ENCODE measurements at places on chromosomes 2 and 18.

DNA sequence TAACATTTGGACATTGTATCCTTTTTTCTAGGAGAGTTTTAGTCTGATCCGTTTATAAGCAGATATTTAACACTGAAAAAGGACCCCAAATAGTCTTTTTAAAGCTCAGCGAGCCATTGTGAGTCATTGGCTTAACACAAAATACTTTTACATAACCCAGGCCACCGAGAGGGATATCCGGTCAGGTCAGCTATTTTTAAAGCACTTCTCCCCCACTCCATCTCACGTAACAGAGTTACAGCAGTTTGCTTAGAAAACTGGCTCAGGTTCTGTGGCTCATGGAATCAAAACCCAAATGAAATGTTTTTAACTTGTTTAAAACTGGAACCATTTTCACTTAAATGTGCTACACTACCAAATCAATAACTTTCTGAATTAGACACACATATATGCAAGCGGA is 23.9 kb downstream of the COL4A3 start:
- peak; percentile 20 for DNase-seq

DNA sequence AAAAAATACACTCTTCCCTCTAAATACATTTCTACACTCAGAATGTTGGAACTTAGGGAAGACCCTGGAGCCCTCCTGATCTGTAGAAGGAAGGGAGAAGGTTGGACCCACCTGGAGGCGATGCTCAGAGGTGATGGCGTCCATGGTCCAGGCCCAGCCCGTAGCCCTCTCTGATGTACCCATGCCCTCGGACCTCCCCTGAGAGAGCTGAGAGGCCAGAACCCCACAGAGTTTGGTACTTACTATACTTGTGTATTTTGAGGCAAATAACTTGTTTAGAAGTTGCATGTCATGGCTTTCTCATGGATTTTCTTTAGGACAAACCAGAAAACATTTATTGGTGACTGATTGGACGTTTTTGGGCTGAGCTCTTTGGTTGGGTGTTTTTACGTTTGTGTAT is 10.5 kb downstream of the CTDP1 start:
- DNase-seq = no peak

DNA sequence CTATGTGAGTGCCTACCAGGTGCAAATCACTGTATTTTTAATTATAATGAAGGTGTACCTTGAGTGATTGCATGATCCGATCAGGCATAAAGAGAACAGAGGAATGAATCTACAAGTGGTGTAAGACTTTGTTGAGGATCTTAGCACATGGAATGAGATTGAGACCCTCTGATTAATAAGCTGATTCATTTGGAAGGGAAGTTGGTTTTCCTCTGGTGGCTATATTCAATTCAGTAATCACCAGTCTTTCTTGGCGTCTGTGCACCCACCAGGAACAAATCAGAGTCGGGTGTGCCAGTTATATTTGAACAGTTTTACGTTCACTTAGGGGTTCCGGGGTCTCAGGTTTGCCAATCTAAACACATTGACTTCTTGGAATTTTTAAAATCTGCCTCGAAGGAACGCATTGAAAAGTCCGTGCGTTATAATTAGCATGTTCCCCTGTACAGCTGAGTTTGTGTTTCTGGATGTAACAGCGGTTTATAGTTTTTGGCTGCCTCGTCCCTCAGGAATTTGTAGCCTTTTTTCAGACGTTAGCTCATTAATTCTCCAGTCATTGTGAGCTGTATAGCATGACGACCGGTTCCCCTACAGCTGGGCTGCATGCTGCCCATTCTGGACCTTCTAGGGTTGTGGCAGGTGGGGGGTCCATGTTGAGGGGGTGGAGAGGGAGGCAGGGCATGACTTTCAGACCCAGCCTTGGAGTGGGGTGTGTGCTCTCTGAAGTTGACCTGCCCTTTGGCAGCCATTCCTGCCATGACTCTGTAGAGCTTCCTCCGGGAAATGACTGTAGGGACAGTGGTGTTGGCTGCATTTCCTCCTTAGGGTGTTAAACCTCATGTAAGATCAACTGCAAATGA is 20.3 kb downstream of the MYO1B start:
- DNase-seq = peak; percentile 78

- DNase-seq = peak; percentile 74
Measured at GRCh38 chr2:16773080-16773713, 107.6 kb upstream of the CYRIA start.

DNA sequence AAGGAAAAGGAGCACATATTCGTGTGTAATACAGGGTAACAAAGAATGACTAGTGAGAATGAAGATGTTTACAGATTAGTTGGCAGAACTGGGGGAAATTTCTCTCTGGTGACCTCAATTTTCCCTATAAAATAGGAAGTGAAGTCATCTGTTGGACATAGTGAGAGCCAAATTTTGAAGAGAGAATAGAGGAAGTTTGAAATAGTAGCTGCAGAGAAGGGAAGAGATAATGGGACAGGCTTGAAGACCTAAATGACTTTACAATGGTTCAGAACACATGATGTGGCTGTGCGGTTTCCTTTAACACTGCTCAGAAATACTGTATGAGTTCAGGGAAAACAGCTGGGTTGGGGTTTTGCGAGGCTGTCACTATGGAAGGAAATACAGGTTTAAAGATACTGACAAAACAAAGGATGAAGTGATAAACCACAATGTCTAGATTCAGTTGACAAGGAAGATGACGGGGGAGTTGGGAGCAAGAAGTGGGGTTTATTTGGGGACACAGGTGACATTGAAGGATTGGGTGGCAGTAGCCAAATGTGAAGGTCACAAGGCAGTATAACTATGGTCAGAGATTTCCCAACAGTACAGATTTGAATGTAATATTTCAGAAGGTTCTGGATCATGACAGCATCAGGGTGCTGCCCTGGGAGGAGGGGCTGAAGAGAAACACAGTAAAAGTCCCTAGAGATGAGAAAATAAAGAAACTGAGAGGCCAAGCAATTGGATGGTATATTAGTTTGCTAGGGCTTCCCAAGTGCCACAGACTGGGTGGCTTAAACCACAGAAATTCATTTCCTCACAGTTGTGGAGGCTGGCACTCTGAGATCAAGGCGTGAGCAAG is 82.6 kb upstream of the TANK start:
- peak; percentile 28 for DNase-seq

GRCh38 chr2:110219496-110220189 is 7.3 kb upstream of the MTLN start:
- DNase-seq = no peak

DNA sequence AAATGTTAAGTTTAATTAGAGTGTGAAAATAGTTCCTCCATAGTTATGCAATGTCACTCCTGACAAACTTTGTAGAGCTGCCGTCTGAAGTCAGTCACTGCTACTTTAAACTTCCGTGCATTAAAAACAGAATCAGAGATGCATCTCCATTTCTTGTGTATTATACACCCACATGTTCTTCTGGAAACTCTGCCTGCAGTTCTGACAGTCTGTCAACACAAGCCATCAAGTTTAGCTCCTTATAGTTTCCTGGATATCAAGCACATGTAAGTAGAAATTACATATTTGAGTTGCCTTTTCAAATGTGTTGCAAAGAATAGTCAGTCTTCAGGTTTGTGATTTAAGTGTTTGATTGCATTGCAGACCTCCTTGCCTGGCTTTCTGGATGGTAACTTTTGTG is 184.3 kb downstream of the CTNNA2 start:
- DNase-seq = no peak

DNA sequence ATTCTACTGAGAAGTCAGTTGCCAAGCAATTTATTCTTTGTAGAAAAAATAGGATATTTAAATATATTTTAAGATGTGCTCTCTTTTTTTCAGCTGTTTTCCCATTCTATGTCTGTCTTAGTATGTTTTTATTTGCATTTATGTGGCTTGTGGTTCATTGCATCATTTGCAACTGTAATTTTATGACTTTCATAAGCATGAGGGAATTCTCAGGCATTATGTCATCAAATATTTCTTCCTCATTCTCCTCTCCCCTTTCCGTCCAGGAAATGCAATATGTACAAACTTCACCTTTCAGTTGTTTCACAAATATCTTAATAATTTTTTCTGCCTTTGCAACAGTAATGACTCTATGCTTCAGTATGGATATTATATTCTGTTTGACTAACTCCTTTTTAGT is 560.2 kb upstream of the LRATD1 start:
- no peak for DNase-seq

GRCh38 chr18:77716282-77716681 is 466.6 kb downstream of the GALR1 start:
- no peak for DNase-seq

DNA sequence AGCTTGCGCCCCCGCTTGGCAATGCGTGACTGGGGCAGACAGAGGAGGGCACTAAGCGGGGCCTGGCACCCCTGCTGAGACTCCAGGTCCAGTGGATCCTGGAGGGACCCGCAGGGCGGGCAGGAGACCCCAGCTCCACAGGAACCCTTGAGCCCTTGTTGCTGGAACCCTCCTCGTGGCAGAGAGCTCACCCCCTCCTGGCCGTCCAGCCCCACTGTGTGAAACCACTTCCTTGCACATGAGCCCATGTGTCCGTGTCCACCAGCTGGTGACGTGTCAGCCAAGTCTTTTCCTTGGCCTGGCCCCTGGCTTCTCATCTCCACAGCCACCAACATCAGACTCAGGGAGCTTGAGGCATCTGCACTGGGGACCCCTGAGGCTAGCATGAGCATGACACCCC is 38.0 kb downstream of the BIN1 start:
- no peak for DNase-seq

GRCh38 chr18:77267969-77268368 is 18.3 kb downstream of the GALR1 start:
- DNase-seq = no peak

GRCh38 chr2:9330612-9331270 is 92.6 kb downstream of the ITGB1BP1 start:
- DNase-seq = no peak

DNA sequence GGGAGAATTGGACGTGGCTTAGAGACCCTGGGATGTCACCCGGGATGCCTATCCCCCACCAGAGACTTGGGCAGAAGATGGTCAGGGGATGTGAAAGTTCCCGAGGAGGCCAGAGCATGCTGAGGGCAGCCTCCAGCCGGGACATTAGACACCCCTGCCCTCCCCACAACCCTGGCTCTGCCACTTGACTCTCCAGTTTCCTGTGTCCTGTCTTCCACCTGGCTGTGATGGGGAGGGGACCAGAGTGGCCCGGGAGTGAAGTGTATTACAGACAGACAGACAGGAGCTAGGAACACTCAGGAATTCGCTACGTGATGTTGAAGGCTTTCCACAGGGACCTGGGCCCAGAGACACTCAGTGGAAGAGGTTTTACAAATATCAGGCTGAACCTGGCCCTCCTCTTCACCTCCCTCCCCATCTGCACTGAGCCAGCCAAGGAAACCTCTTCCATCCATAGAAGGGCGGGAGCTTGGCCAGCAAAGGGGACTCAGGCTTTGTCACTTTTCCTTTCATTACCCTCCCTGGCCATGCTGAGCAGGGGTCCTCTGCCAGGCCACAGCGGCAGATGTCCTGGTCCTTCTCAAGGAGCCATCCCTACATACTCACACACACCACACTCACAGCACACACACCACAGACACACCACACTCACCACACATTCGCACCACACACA is 60.7 kb downstream of the SDC1 start:
- no peak for DNase-seq

DNA sequence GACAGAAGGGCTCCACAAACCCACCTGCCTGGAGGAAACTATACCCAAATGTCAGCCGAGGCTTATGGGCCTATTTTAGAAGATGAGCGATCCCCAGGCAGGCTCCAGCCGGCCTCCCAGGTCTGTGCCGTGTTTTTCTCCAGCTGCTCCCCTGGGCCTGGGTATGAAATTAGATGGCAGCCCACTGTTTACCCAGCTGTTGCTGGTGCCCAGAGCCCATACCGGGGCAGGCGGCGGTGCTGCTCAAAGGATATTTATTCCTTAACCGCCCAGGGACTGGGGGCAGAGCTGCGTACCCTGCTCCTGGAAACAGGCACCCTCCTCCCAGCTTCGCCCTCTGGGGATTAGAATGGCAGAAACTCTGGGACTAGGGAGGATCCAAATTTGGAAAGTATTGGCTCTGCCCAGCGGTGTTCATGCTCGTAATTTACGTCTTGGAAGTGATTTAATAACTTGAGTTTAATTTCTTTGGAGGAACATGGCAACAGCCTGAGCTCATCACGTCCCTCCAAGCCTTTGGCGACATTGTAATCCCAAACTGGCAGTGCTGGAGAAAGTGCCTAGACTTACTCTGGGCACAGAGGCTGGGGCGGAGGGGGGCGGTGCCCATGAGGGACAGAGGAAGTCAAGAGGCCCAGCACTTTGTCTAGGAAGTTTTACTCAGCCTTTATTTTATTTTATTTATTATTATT is 199.2 kb downstream of the KLHL29 start:
- DNase-seq = peak; percentile 91

GRCh38 chr2:42054714-42055430 is 7.1 kb downstream of the PKDCC start:
- no peak for DNase-seq

DNA sequence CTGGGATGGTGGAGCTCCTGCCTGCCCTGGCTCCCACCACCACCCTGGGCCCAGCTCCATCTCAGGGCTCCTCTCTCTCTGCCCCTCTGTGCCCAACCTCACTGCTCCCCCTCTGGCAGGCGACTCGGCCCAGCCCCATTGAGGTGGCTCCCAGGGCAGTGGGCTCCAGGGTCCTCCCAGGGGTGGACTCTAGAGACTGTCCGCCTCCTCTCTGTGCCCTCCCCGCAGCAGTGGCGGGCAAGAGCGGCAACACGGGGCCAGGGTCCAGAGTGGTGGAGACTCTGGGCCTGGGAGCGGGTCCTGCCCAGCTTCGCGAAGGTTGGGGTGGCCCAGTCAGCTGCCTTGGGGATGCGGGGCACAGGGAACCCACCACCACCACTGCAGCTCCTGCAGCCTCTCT is 27.4 kb downstream of the DDX1 start:
- no peak for DNase-seq

DNA sequence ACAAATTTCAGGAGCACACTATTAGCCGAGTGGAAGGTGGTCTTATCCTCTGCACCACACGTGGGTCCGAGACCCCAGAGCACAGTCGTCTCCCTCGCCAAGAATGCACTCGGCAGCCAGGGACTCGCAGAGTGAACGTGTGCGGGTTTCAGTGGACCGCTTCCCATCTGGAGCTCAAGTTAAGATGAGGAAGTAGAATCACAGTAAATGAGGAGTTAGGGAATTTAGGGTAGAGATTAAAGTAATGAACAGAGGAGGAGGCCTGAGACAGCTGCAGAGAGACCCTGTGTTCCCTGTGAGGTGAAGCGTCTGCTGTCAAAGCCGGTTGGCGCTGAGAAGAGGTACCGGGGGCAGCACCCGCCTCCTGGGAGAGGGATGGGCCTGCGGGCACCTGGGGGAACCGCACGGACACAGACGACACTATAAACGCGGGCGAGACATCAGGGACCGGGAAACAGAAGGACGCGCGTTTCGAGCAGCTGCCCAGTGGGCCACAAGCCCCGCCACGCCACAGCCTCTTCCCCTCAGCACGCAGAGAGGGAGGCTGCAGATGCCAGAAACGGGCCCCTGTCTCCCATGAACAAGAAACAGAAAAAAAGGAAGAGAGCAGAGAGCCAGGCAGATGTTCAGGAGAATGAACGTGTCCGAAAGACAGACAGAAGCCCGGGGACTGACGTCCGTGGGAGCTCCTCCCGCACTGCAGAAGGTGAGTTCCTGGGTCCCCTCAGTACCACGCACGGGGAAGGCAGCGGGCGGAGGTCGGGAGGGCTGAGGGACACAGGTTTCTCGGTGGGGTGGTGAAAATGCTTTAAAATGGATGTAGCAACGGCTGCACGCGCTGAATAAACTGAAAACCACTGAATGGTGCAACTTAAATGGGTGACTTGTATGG is 5.4 kb upstream of the KCNG2 start:
- DNase-seq = no peak

GRCh38 chr2:118858485-118859156 is 11.2 kb upstream of the EN1 start:
- DNase-seq = no peak
